ENCODE measurements at places on chromosomes 1 and 21.

- DNase-seq = no peak
Measured at GRCh38 chr1:85374160-85374559, 90.8 kb downstream of the DDAH1 start.

DNA sequence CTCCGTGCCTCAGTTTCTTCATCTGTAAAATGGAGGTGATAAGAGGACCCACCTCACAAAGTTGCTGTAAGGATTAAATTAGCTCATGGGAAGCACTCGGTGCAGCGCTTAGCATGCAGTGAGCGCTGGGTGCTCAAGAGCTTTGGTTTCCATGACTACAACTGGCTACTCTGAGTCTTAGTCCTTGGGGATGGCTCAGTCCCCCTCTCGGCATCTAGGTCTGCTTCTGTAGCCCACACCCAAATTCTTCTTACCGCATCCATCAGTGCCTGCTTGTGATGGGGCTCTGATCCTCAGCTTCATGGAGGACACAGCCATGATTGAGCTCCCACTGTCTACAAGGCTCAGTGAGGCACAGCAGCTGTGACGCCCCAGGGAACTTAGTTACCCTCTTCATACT is 159.0 kb downstream of the ACTL8 start:
- no peak for DNase-seq

DNA sequence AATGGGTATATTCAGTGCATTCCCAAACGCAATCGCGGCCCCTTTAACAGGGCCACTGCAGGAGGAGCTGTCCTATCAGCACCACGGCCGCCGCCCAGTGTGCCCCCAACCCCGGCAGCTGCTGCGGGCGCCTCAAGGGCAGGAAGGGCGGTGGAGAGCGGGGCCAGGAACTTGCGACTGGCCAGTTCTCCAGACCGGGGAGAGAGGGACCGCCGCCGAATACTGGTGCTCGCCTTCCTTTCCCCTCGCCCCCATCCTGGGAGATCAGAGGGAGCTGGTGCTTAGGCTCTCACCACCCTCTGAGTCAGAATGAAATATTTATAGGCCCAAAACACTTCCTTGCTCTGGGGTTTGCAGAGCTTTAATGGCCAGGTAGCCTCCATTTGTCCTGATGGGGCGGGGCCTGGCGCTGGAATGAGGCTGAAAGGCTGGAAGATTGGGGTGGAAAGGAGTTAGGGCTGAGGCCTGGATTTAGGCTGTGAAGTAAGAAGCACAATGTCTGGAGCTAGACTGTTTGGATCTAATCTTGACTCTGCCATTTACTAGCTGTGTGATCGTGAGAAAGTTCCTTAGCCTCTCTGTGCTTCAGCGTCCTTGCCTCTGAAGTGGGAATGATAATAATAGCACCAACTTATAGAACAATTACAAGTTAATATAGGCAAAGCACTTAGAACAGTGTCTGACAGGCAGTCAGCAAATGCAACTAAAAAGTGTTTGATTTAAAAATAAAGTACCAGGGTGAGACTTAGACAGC is 75.5 kb downstream of the NAV1 start:
- DNase-seq = no peak

GRCh38 chr1:101311146-101311920 is 74.5 kb downstream of the S1PR1 start:
- DNase-seq = no peak

GRCh38 chr1:214550013-214550856 is 1.2 kb downstream of the PTPN14 start:
- DNase-seq = no peak
